Body of pancreas (tissue), 4 donors: ENCODE measurements at places on chromosomes 1 and 21. TPM values are rescaled to one million over a fixed set of nuclear protein-coding genes. Genes with fewer than 3 reads are reported as not detected.

DNA sequence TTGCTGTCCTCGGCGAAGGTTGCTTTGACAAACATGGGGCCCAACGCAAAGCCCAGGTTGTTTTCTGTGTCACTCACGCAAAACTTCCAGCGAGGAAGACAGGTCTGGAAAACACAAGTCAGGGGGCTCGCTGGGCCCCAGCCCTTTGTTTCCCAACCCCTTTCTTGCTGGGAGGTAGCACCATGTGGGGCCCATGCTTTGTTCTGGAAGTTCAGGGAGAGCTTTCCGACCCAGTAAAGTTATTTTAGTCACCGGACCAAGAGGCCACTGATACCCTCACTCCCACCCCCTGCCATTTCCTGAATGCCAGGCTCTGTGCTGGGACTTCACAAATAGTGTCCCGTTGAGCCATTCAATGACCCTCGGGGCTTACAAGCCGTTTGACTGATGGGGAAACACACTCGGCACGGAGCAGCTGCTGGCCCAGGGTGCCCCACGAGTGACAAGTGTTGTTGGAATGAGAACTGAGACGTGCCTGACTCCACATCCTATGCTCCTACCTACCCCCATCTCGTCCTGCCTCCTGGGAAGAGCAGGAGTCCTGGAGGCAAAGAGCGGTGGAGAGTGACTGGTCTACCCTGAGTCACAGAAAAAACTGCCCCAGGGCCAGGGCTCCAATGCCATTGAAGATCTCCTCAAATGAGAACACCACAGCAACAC lies 52.0 kb downstream of the ECE1 start:
- no peak overlapping the region for H3K4me3 ChIP-seq
- H3K36me3 ChIP-seq: peaks cover 11% of the 10 kb centered on the region
- H3K27ac ChIP-seq: peak overlapping the region; percentile 73
- DNase-seq: no peak

DNA sequence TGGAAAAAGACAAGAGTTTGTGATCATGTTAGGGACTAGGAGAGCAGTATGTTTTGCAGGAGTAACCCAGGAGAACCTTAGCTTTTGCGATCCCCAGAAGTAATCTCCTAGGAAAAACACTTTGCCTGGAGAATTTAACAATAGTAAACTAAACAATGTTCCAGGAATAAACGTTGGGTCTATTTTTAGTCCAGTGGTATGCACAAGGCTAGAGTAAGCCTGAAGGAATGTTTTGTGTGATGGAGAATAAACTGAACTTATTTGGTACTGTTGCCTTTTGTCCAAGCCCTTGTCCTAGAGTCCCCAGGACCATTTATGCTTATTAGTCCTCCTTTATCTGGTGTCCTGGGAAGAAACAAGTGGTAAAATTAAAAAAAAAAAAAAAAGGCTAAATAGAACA lies 28.7 kb upstream of the RGS5 start:
- DNase-seq: no peak
- no peak overlapping the region for H3K27ac ChIP-seq
- no peaks in the 10 kb centered on the region for H3K4me1 ChIP-seq
- H3K36me3 ChIP-seq: no peaks in the 10 kb centered on the region
- no peaks in the 10 kb centered on the region for H3K27me3 ChIP-seq

DNA sequence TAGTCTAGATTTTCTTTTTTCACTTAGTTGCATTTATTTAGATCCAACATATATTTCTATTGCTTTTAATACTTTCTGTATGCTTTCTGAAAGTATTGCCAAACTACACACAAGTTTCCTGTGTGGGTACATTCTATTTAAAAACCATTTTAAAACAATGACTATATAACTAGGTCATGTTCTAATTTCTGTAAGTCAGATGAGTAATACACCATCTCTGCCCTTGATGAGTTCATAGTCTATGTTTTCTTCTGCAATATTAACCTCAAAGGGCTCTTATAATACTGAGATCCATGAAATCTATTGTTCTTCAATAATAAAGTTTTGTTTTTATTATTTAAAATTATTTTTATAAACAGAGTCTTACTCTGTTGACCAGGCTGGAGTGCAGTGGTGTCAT lies 68.3 kb downstream of the RNASEL start:
- no peaks in the 10 kb centered on the region for H3K27me3 ChIP-seq
- H3K4me1 ChIP-seq: no peaks in the 10 kb centered on the region
- H3K4me3 ChIP-seq: no peak overlapping the region
- no peaks in the 10 kb centered on the region for H3K36me3 ChIP-seq
- no peak overlapping the region for H3K27ac ChIP-seq

DNA sequence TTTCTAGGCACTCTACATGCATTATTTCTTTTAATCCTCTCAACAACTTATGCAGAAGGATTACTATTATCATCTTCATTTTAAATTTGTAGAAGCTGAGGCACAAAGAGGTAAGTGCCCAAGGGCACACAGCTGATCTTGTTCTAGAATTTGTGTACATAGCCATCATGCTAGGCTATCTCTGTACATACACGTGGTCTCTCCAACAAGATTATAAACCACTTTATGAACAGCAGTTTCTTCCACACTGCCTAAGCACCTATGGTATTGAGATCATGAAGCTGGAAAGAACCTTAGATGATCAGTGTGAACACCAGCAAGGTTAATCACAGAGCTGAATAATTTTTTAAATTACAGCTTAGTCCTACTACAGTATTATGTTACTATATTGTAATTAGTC lies 28.9 kb downstream of the UCHL5 start:
- no peak for DNase-seq
- H3K36me3 ChIP-seq: peaks cover 9% of the 10 kb centered on the region
- no peaks in the 10 kb centered on the region for H3K27me3 ChIP-seq
- H3K27ac ChIP-seq: no peak overlapping the region
- H3K4me1 ChIP-seq: peaks cover 10% of the 10 kb centered on the region

GRCh38 chr1:106063510-106063909 lies 993.0 kb upstream of the PRMT6 start:
- no peaks in the 10 kb centered on the region for H3K36me3 ChIP-seq
- H3K27me3 ChIP-seq: no peaks in the 10 kb centered on the region
- H3K4me1 ChIP-seq: no peaks in the 10 kb centered on the region
- no peak overlapping the region for H3K4me3 ChIP-seq

GRCh38 chr1:98502937-98503336 lies 158.6 kb upstream of the SNX7 start:
- H3K4me1 ChIP-seq: no peaks in the 10 kb centered on the region
- no peak overlapping the region for H3K4me3 ChIP-seq
- no peak for DNase-seq
- no peaks in the 10 kb centered on the region for H3K27me3 ChIP-seq
- H3K27ac ChIP-seq: no peak overlapping the region
- no peaks in the 10 kb centered on the region for H3K36me3 ChIP-seq

DNA sequence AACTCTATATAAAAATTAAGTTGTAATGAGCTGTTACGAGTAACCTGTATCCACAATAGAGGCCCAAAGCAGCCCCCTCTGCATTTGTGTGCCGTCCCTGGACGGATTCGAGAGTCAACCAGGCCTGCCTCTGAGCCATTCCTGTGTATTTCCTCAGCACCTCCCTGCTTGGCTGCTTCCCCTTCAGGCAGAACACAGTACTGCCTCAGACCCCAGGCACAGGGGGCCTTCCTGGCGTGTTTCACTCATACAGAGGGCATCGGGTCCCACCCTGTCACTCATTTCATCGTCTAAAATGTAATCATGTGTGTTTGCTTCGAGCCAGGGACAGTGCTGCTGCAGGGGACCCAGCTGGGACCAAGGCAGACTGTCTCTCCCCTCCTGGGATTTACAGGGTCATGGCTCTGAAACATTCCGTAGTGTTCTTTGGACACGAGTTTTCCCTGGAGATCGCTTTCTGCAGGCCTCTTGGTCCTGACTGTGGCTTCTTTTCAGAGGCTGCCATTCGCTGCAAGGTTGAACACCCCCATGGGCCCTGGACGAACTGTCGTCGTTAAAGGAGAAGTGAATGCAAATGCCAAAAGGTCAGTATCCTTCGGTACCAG lies 19.4 kb downstream of the LGALS8 start:
- H3K4me3 ChIP-seq: no peak overlapping the region
- H3K27me3 ChIP-seq: no peaks in the 10 kb centered on the region
- peaks cover 65% of the 10 kb centered on the region for H3K36me3 ChIP-seq
- H3K27ac ChIP-seq: no peak overlapping the region
- DNase-seq: no peak
- H3K4me1 ChIP-seq: no peaks in the 10 kb centered on the region

Gene ELAVL4
- not detected for total RNA-seq

Gene DMAP1
- 93.3 TPM for total RNA-seq

GRCh38 chr1:100377590-100378361 lies 25.5 kb downstream of the CDC14A start:
- DNase-seq: no peak
- H3K4me1 ChIP-seq: no peaks in the 10 kb centered on the region
- no peaks in the 10 kb centered on the region for H3K27me3 ChIP-seq
- no peaks in the 10 kb centered on the region for H3K36me3 ChIP-seq
- no peak overlapping the region for H3K27ac ChIP-seq
- H3K4me3 ChIP-seq: no peak overlapping the region

Gene BNIPL
- 0.26 TPM for total RNA-seq

DNA sequence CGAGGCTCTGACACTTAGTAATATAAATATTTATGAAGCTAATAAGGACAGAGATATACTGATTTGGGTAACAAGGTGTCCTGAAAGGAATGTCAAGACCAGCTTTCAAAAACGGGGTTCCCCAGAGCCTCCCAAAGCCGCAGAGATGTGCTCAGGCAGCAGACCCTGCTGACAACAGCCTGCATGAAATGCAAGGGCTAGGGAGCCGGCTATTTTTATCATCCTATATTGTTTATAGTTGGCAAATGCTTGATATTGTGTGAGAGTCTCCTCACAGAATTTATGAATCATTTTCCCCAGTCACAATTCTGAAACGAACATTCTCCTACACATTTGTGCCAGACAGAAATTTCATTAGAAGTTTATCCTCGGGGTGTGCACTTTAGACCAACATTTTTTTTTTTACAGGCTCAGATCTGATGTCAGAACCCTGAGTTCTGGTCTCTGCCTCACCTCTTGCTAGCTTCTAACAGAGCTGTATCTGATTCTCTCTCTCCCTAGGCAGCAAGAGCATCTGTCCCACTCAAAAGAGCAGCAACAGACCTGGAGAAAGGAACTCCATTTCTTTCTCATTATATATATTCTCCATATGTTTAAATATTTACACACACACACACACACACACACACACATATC lies 302.3 kb upstream of the PLD5 start:
- no peaks in the 10 kb centered on the region for H3K36me3 ChIP-seq
- H3K4me1 ChIP-seq: no peaks in the 10 kb centered on the region
- DNase-seq: no peak
- H3K27ac ChIP-seq: no peak overlapping the region
- no peak overlapping the region for H3K4me3 ChIP-seq

DNA sequence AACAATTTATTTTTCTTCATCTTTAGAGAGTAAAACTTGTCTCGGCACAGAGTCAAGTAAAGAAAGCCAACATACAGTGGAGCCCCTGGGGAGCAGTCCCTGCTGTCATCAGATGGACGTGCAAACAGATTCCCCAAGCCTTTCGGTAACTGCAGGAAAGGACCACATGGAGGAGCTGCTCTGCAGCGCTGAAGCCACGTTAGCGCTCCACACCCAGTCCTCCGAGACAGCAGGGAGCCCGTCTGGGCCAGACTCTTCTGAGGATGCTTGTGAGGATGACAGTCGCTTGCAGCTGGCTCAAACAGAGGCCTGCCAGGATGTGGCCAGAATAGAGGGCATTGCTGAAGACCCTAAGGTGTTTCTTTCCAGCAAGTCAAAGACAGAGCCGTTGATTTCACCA lies 77.1 kb upstream of the SCCPDH start:
- H3K27me3 ChIP-seq: no peaks in the 10 kb centered on the region
- H3K4me1 ChIP-seq: no peaks in the 10 kb centered on the region
- DNase-seq: no peak

DNA sequence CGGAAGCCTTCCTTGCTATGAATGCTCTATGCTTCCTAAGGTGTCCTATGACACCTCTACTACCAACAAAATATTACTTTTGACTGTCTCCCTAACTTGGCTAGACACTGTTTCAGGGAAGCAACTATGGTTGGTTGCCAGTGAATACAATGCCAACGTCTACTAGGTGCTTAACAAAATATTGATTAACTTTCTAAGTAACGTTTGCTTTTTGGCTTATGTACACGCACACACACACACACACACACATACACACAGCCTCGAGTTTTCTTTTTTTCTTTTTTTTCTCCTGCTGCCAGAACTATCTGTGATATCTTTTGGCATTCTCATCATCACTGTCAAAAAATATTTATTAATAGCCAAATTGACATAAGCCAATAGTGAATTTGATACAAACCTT lies 864.0 kb downstream of the PLA2G4A start:
- no peaks in the 10 kb centered on the region for H3K36me3 ChIP-seq
- H3K27ac ChIP-seq: no peak overlapping the region

Gene METTL13
- 13.5 TPM for total RNA-seq

- no peak for DNase-seq
- peak overlapping the region; percentile 94 for H3K4me3 ChIP-seq
- H3K4me1 ChIP-seq: peaks cover 58% of the 10 kb centered on the region
- H3K27ac ChIP-seq: peak overlapping the region; percentile 93
- no peaks in the 10 kb centered on the region for H3K36me3 ChIP-seq
- no peaks in the 10 kb centered on the region for H3K27me3 ChIP-seq
These were observed 848 bp downstream of the CTTNBP2NL start for GRCh38 chr1:112396653-112397471.

- no peaks in the 10 kb centered on the region for H3K36me3 ChIP-seq
- no peak overlapping the region for H3K27ac ChIP-seq
- no peak overlapping the region for H3K4me3 ChIP-seq
- peaks cover 8% of the 10 kb centered on the region for H3K4me1 ChIP-seq
- DNase-seq: no peak
These were observed 118.8 kb downstream of the RWDD3 start for GRCh38 chr1:95352767-95353166.

Gene SLC6A9
- total RNA-seq: 2.3 TPM

Gene CFHR4
- not detected for total RNA-seq

GRCh38 chr21:16322454-16322853 lies 592.7 kb downstream of the USP25 start:
- no peak for DNase-seq
- no peaks in the 10 kb centered on the region for H3K4me1 ChIP-seq
- no peak overlapping the region for H3K4me3 ChIP-seq
- no peak overlapping the region for H3K27ac ChIP-seq

DNA sequence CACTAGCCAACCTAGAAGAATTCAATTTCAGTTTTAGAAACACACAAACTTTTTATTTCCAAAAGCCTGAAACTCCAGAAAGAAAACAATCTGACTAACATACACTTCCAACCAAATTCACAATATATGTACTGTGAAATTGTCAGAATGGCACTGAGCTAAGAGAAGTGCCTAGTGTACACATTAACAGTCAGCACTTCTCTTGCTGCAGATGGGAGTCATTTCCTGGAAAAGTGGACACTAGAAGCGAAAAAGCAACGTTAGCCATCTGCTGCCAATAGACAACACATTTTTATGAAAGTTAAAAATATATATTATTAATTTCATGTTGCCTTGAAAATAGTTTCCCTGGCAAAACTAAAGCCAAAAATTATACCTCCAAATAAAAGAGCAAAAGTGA lies 66.1 kb downstream of the EPS15 start:
- no peaks in the 10 kb centered on the region for H3K36me3 ChIP-seq
- H3K27ac ChIP-seq: no peak overlapping the region
- H3K4me3 ChIP-seq: no peak overlapping the region
- H3K27me3 ChIP-seq: no peaks in the 10 kb centered on the region
- no peaks in the 10 kb centered on the region for H3K4me1 ChIP-seq
